ENCODE measurements at places on chromosomes 13 and 19.

GRCh38 chr19:4372165-4373012 is 28.0 kb downstream of the SH3GL1 start:
- DNase-seq = no peak

DNA sequence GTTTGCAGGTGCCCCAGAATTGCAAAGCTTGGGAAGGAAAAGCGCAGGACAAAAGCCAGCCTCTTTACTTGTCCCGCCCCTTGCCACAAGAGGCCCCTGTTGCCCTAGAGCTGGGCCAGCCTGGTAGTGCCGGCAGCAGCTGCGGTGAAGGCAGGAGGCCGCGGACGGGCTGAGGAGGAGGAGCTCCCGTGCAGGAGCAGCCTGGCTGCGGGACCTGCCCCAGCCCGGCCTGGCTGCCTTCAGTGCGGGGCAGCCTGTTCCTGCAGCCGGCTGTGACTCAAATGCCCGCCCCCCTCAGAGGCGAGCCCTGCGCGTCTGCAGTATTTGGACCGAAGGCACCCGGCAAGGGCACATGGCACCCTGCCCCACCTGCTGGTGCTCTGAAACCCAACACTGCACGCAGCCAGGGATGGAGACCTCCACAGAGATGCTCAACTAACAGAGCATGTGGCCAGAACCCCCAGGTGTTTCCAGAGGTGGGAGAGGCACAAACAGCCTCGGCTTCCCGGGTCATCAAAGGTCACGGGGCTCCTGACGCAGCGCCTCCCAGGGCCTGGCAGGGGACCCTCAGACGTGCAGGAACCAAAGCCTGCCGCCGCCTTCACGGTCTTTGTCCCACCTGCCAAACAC is 29.7 kb downstream of the NAXD start:
- DNase-seq = peak; percentile 4

- no peak for DNase-seq
Observed at GRCh38 chr19:18231775-18232174, 5.5 kb upstream of the PDE4C start.

DNA sequence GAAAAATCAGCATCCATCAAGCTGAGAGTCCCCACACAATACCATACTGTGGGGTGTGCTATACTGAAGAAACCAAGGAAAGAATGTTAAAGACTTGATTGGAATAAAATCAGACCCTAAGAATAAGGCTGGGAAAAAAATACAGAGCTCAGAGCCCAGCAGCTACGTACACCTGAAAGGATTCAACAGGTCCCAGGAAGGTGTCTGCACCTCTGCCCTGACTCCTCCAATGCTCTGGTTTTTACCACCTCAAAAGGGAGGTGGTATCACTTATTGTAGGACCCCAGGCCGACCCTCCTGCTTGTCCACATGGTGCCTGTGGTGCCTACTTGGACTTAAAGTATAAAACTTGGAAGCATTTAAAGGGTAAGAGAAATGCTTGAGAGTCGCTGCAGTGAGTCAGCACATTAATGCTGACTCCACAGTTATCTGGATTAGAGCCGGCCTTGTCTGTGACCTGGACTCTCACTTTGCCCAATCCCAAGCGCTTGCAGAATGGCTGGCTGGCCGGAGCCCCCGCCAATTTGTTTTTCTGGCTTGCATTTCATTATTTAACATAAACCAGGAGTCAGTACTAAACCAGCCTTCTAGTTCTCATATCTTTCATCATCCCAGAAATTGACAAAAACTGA is 110.1 kb downstream of the FGF14 start:
- DNase-seq = no peak

DNA sequence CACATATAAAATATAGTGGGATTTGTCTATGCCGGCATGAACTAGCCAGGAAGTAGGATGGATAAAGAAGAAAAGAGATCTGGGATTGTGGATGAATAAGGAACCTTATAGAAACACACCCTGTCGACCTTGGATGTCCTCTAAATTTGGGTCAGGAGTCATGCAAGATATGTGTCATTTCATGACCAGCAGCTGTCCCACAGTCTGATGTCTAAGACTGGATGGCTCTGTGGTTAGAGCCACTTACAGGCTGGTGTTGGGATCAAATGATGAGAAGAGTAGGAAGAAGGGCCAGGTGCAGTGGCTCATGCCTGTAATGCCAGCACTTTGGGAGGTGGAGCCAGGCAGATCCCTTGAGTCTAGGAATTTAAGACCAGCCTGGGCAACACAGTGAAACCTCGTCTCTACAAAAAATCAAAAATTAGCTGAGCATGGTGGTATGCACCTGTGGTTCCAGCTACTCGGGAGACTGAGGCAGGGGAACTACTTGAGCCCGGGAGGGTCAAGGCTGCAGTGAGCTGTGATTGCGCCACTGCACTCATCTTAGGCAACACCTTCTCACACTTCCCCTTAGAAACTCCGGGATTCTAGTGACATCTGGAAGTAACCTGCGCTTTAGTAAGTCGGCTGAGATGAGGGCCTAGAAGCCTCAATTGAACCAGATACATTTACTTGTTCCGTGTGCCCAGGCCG is 30.8 kb downstream of the TMED1 start:
- DNase-seq = no peak

- DNase-seq = no peak
Observed at GRCh38 chr13:95411428-95412040, 110.3 kb upstream of the ABCC4 start.

DNA sequence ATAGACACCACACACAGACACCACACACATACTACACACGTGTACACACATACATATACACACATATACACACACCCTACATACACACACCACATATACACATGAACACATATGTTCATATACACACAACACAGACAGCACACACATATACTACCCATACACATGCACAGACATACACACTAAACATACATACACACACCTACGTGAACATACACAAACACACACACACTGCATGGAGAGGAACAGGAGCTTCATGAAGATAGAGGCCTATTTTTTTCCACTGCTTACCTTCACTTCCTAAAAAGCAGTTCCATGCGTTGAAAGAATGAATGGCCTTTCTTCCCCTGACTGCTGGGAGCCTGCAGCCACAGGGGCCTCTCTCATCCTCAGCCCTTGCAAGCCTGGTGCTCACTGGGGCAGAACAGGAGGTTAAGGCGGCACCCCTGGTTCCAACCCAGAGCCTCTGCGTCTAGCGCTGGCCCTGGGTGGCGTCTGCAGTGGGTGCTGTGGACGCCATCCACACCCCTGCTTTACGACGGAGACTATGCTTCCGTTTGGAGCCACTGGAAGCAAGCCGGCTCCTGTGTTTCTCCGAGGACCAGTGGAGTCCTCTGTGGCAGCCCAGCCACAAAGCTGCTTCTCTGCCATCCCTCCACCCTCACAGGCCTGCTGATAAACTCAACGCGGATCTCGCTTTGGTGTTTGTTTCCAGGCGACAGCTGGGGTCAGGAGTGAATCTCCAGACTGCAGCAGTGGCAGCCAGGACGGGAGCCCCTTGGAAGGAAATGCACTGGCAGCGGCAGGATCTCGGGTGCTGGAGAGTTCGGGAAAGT is 1.9 kb upstream of the RASA3 start:
- no peak for DNase-seq

DNA sequence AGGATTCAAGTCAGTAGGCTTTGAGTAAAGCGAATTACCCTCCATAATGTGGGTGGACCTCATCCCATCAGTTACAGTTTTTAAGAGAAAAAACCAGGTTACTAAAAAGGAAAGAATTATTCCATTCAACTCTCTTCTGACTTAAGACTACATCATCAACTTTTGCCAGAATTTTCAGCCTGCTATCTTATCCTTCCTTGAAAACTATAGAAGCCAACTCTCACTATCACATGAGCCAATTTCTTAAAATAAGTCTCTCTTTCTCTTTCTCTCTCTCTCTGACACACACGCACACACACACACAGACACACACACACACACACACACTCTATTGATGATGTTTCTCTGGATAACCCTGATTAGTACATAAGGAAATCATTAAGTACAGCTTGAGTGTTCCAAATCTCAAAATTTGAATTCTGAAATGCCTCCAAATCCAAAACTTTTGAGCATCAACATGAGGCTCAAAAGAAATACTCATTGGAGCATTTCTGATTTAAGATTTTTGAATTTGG is 217.0 kb upstream of the PRR20A start:
- no peak for DNase-seq

DNA sequence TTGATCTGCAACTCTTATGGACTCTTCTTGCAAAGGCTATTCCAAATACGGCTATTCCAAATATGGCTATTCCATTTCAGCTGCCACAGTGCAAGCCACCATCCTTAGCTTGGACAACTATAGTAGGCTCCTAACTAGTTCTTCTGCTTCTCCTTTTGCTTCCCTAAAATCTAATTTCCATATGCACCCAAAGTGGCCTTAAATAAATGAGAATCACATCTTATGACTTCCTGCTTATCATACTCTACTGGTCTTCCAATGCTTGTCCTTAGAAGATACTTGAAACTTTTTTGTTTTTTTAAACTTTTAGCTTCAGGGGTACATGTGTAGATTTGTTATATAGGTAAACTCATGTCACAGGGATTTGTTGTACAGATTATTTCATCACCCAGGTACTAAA is 4.9 kb downstream of the UCHL3 start:
- no peak for DNase-seq

- DNase-seq = no peak
Observed at GRCh38 chr19:33811736-33812387, 15.2 kb downstream of the KCTD15 start.

DNA sequence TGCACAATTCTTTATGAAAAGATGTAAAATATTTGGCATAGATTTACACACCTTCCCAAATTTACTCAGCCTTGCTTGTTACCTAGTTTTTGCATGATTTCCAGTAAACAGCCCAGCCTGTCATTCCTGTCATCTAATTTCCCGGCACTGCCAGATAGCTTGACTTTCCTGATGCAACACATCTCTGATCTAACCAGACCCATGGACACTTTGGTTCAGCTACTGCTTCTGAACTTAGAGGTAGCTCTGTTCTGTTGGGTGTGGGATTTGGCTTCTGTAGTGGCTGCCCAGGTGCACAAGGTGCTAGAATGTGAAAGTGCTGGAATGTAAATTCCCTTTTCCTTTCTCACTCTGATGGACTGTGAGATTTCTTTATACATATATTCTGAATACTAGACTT is 1033.5 kb downstream of the SLITRK1 start:
- no peak for DNase-seq

- DNase-seq = no peak
Observed at GRCh38 chr13:84543962-84544361, 661.7 kb upstream of the SLITRK1 start.

DNA sequence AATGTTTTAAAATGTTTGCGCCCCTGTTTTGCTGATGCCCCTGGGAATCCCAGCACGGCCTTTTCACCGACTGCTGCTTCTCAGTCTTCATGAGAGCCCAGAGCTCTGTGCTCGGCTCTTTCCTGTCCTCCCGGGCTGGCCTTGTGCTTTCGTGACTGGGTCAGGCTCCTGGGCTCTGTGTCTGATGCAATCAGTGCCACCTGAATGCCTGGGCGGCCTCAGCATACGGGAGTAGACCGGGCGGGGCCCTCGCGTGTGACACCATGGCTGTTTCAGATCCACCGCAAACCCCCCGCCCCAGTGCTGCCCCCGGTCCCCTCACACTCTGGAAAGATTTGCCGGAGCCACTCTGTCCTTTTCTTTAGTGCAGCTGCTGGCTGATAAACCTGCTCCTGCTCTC is 21.4 kb downstream of the PABPC3 start:
- DNase-seq = no peak

DNA sequence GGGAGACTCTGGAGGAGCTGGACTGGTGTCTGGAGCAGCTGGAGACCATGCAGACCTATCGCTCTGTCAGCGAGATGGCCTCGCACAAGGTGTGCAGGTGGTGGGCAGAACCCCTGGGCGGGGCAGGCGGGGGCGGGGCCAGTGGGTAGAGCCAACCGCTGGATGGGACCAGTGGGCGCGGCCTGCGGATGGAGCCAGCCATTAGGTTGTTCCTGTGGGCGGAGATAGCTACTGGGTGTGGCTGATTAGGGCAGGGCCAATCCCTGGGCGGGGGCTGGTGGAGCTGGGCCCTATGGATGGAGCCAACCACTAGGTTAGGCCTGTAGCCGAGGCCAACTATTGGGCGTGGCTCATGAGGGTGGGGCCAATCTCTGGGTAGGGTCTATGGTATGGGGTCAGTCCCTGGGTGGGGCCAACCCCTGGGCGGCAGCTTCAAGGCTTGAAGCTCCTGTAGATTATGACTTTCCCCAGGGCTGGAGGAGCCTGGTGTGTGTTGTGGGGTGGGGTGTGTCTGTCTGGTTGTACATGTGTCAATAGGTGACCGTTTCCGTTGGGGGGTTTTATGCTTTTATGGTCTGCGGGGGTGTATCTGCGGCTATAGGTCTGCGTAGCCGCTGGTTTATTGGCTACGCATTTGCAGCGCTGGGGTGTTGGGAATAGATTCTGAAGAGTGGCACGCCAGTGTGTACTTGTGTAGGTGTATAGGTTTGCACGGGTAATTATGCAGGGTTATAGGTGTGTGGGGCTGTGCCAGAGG is 30.7 kb downstream of the PDE4A start:
- no peak for DNase-seq

- DNase-seq = no peak
Observed at GRCh38 chr13:107907065-107907805, 308.1 kb downstream of the LIG4 start.

GRCh38 chr19:19031891-19032290 is 1.4 kb downstream of the SUGP2 start:
- DNase-seq = no peak

GRCh38 chr19:16619457-16619856 is 8.5 kb downstream of the MED26 start:
- DNase-seq = no peak

DNA sequence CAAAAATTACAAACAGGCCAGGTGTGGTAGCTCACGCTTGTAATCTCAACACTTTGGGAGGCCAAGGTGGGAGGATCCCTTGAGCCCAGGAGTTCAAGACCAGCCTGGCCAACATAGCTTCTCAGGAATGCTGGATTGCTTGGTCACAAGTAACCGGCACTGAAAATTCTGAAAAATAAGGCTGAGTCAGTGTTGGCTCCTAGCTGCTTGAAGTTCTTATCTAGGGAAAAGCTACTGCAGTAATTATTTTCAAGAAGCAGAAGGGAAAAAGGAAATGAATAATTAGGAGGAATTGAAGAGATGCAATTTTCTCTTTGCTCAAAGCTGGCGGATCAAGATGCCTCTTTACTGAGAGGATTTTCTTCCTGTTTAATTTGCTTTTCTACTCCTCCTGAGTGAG is 75.0 kb upstream of the GTF3A start:
- DNase-seq = no peak

- DNase-seq = no peak
Observed at GRCh38 chr13:83895994-83896580, 13.8 kb upstream of the SLITRK1 start.

DNA sequence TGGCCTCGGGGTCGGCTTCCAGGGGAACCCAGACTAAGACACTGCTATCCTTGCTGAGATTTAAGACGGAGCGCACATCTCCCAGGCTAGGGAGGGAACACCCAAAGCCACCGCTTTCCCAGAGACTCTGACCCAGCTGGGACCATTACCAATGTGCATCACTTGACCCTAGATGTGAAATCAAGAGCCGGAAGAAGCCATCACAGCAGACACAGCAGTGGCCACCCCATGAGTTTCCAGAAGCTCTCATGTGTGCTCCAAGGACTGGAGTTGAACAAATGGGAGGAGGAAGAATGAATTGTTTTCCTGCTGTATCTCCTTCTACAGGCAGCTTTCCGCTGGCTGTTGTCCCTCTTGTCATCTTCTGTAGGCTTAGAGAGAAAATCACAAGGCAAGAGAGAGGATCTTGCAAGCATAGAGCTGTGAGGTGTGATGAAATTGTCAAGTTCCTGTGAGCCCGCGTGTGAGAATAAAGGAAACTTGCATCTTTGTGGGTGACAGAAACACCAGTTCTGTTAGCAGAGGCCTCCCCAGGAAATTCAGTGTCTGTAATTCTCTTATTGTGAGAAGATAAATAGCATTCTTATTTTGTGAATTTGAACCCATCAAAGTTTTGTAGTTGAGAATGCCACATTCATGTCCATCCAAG is 711.8 kb downstream of the UQCRFS1 start:
- no peak for DNase-seq
